ENCODE measurements at places on chromosomes 2 and 18.
A peak's percentile ranks its signal among the peaks of the same experiment; 100 is the strongest.

DNA sequence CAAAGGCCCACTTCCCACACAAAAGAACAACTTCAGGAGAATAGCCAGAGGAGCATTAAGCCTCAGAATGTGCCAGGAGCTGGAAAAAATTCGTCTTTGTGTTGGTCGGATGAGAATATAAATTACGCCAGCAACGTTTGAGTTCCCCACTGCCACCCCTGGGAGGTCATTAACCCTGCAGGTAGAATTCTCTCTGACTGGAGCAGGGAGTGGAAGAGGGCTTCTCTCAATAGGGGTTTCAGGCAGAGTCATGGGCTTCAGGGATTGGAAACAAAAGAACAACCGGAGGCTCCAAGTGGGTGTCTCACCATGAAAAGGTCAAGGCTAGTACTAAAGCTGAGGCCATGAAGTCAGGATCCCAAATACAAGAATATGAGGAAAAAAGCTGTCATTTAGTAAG, 69.0 kb upstream of the DDX18 start:
- DNase-seq = no peak

DNA sequence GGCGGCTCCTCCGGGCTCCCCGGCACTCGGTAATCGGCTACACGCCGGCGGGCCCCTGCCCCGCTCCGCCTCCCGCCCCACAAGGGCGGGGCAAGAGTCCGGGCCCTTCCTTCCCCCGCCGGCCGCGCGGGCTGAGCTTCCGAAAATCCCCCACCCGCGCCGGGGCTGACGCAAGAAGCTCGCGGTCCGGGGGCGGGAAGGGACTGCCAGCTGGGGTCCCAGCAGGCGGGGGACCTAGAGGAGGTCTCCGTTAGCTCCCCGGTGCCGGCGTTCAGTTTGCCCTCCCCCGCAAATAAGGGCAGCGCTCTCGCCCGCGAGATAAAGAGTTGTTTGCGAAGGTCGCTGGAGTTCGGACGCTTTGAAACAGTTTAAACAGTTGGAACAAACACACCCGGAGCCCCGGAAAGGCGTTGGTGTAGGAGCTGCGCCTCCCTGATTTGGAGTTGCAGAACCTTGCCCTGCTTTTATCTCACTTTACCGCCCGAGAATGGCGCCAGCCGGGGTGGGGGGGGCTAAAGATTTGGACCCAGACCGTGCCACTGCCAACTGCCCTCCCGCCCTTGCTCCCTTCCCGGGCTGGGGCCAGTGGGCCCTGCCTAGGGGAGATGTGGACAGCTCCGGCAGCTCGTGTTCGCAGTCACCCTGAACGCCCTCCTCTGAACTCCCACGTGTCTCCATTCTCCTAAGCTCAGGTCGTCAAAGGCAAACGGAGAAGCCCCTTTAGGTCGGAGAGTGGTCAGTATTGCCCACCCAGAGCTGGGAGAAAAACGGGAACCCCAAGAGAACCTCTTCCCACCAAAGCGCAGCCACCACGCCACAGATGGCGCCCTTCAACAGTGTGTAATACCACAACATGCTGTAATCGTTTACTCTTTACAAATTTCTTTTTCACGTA, at the start of gene NFE2L2:
NFE2L2 (minus strand) TSS at position 35 of the 895 bp plus-strand sequence. CDS start 151 bp downstream, outside the sequence.
- DNase-seq = peak; percentile 98

DNA sequence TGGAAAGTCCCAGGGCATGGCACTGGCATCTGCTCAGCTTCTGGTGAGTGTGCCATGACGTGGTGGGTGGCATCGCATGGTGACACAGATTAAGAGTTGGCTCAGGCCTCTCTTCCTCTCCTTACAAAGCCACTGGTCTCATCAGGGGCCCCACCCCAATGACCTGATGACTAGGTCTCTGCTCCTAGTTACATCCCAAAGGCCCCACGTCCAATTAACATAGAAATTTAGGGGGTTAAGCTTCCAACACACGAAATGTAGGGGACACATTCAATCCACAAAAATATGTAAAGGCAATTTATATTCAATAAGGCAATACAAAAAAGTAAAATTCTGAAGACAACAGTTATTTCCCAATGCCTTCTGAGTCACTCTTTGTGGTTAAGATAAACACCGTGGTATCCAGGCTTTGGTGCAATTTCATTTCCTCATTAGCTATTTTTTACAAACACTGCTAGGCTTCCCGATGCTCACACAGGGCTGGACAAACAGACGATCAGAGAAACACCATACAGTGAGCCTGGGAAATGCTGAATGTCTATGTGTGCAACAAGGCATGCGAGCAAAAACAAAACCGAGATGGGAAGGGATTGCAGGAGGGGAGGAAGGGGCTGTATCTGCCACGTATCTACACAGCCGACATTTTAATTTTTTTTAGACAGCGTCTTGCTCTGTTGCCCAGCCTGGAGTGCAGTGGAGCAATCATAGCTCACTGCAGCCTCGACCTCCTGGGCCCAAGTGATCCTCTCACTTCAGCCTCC, 67.2 kb downstream of the MBP start:
- DNase-seq = peak; percentile 85

GRCh38 chr2:84904151-84904550, 1.3 kb upstream of the TMSB10 start:
- DNase-seq = no peak

GRCh38 chr2:69570474-69570873, 73.1 kb downstream of the AAK1 start:
- DNase-seq = no peak

DNA sequence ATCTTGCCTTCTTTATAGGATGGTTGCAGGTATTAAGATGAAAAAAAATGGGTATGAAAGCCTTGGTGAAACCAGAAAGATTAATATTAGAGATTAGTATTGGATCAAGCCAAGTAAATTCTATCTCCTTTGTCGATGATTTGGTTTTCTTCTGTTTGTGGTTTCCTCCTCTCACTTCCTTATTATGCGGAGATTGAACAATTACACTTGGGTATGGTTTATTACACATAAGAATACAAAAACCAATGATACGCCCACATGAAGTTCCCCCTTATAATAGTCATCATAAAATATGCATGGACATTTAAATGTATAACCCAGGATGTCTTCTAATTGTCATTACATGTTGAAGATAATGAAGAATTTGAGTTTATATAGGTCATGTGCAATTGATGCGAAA, 4.9 kb downstream of the LTBP1 start:
- no peak for DNase-seq

DNA sequence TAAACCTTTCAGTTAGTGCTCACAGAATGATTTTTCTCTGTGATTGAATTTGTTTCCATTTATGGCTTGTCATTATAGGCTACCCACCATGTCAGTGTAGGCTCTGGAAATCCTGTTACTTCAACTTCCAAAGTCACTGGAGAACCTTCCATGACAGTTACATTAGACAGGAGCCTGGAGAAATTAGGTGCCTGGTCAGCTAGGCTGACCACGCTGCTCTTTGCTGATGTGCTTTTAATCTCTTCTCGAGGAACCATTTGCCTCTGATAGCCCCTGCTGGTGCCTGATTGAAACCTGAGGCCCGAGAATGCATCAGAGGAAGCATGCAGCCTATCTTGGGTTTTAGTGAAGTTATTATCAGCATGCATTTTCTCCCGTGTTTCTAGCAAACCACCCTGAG, 29.6 kb upstream of the TTN start:
- DNase-seq = no peak

DNA sequence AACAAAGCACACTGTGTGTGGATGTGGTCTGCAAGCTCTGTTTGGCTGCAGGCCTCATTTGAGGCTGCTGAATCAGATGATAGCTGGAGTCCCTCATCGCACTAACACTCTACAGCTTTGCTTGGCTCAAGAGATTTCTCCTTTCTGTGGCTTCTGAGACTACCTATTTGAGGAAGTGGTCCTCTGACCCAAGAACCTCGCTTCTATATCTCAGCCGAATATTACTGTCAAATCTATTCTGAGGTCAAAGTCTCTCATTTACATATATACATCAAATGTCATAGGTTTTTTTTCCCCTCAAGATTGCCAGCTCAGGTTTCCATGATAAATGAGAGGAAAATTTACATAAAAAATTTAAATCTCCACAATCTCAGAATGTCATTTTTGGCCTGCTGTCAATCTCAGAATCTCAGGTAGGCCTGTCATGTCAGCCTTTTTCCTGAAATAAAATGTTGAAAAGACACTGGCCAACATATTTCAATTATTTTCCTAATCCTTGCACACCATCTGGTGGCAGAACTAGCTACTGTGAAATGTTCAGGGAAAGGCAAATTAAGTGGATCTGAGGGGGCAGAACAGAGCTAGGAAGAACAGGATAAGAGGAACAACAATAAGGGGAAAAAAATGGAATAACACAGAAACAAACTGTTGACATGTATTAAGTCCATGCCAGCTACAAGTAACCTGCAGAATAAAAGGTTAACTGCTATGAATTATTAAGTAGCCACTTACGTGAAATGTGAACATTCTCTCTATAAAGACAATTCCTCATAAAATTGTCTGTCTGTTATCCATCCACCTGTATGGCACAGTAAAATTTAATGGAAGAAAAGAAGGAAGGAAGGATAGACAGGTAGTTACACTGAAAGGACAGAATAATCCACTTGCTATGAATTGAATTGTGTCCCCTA, 39.3 kb downstream of the AP1S3 start:
- no peak for DNase-seq

DNA sequence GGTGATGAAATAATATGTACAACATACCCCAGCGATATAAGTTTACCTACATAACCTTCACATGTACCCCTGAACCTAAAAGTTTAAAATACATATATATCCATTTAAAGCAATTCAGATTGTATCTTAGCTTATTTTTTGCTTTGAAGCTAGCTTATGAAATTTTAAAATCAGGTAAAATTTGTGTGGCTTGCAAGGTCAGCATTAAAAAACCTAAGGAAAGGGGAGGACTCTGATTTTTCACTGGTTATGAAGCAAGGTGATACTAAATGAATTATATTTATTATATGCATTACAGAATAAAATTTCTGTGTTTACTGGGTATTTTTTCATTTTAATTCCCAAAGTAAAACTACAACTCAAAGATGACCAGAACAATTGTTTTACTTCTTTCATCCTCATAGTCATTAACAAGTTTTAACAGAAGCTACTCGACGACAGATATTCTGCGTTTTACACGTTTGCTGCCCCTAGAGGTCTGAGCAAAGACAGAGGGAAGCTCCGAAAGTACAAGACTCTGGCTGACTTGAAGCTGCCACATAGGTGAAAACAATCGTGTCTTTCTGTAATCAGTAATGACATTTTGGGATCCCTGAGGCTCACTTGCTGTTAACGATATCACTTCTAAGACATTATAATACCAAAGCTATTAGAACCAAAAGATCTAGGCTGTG, 17.1 kb downstream of the PKP4 start:
- no peak for DNase-seq

DNA sequence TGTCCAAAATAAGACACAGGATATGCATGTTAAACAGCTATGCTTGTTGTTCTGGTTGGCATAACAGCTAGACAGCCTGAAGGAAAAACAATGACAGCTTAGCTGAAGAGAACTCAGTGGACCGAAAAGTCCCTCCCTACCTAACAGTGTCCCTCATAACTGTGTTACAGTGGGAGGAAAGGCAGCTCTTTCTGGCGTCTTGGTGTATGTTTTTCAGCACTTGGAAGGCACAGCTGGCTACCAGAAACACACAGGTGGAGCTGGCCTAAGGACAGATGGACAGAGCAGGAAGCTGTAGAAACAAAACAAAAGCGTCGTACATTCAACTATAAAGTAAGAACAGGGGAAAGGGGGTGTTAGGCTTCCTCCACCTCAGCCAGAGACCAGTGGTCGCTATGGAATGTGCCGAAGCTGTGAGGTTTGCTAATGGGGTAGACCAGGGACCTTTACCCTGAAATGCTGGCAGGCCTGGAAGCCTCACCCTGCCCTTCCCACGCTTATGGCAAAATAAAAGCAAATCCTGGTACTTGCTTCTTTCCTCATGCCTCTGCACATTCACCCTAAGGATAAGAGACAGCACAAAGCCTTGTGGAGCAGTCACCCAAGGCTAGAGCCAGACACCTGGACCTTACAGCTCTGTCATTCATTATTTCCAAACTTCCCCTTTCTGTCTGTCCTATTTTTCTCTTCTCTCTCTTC, 103.5 kb upstream of the TRIB2 start:
- no peak for DNase-seq
